ENCODE measurements at places on chromosomes 1 and 21.
A peak's percentile ranks its signal among the peaks of the same experiment; 100 is the strongest.

GRCh38 chr1:30159015-30159414, 564.4 kb downstream of the MATN1 start:
- no peak for DNase-seq

DNA sequence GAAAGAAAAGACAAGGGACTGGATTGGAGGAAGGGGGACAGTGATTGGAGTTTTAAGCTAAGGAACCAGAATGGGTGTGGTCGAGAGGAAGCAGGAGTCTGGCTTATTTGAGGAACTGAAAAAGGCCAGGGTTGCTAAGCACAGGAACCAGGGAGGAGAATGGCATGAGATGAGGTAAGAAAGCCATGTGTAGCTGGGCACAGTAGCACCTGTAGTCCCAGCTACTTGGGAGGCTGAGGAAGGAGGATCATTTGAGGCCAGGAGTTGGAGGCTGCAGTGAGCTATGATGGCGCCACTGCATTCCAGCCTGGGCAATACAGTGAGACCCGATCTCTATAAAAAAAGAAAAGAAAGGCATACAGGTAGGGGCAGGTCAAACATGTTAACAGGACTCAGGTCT, 8.1 kb upstream of the KHDRBS1 start:
- DNase-seq, result no peak

DNA sequence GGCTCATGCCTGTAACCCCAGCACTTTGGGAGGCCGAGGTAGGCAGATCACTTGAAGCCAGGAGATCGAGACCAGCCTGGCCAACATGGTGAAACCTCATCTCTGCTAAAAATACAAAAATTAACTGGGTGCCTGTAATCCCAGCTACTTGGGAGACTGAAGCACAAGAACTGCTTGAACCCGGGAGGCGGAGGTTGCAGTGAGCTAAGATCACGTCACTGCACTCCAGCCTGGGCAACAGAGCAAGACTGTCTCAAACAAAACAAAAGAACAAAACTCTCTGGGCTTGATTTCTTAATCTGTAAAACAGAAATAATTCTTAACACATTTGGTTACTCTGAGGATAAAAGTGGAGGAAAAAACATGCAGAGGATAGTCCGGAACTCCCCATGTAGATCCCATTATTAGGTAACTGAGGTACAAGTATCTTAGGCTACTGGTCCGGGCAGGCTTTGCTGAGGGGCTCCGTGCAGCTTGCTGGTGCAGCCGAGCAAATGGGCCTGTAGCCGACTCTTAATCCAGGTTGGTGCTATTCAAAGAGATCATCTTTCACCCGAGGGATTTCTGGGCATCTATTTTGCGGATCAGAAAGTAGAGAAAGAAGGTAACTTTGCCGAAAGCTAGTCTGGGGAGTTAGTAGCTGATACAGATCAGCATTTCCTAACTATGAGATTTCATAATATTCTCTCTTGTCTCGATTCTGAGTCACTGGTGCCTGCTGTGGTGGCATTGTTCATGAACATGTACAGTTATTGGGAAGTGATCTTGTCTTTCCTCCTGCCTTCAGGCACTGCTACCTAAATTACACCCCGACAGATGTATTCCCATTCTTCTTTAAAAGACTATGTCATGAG, 56.8 kb downstream of the NFIA start:
- no peak for DNase-seq

DNA sequence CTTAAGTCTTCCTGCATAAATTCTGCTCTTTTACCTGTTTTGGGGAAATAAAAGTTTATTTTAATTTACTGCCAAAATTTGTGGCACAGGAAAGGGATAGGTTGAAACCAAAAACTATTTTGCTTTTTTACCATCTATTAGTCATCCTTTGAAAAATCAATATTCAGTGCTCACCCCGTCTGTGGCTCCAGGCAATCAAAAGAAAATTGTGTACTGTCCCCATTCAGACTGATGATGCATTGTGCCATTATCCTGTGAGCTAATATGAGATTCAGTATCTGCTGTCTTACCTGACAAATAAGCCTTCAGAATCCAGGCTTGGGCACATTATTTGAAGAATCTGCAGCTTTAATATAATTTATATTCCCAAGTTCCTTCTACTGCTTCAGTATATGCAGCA, 650.7 kb downstream of the KIF26B start:
- DNase-seq, result no peak

- DNase-seq, result no peak
Observed at GRCh38 chr1:24963943-24964693, 34.0 kb upstream of the RUNX3 start.

DNA sequence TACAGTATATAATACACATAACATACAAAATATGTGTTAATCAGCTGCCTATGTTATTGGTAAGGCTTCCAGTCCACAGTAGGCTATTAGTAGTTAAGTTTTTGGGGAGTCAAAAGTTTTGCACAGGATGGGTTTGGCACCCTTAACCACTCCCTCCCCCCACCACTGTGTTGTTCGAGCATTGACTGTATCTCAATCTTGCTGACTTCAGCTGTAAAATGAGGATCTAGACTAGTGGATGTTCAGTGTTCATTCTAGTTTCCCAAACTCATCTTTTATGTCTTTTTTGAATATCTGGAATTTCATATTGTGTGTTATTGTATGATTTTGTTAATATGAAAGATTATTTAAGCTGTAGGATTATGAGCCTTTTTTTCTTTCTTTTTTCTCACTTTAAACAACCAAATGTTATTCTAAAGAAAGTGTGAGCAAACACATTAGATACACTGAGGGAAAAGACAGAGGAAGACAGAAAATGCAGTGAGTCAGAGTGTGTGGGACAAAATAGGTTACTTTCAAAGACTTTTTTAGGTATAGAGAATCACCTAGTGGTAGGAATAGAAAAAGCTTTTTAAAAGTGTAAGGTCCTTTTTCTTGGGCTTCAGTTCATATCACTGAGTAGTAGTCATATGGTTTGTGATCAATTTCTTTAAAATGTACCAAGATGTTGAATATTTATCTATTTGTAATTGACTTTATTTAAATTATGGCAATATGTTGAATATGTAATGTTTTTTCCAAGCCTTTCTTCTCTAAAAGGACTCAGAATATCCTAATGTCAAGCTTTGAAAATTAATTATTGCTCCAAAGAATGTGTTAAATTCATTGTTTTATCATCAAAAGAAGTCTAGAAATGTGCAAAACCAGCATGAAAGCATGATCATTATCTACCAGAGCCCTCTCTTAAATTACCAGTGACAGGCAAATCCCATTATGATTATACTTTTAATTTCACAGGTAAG, 17.9 kb upstream of the CENPF start:
- DNase-seq, result peak; percentile 83

GRCh38 chr1:2233997-2234761, 6.1 kb downstream of the SKI start:
- peak; percentile 18 for DNase-seq

GRCh38 chr1:5637171-5637570, 355.1 kb downstream of the NPHP4 start:
- peak; percentile 25 for DNase-seq

- peak; percentile 58 for DNase-seq
Observed at GRCh38 chr1:153805042-153805745, 30.0 kb downstream of the SLC27A3 start.

DNA sequence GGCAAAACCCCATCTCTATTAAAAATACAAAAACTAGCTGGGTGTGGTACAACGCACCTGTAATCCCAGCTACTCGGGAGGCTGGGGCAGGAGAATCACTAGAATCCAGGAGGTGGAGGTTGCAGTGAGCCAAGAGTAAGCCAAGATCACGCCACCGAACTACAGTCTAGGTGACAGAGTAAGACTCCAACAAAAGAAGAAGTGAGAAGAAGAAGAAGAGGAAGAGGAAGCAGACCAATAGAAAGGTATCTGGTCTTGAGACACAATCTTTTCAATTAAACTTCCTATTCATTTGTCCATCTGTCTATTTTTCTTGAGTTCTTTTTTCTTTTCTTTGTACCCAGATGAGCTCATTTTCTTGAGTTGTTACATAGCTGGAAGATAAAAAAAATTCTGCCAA, 55.7 kb upstream of the ACADM start:
- DNase-seq, result no peak

DNA sequence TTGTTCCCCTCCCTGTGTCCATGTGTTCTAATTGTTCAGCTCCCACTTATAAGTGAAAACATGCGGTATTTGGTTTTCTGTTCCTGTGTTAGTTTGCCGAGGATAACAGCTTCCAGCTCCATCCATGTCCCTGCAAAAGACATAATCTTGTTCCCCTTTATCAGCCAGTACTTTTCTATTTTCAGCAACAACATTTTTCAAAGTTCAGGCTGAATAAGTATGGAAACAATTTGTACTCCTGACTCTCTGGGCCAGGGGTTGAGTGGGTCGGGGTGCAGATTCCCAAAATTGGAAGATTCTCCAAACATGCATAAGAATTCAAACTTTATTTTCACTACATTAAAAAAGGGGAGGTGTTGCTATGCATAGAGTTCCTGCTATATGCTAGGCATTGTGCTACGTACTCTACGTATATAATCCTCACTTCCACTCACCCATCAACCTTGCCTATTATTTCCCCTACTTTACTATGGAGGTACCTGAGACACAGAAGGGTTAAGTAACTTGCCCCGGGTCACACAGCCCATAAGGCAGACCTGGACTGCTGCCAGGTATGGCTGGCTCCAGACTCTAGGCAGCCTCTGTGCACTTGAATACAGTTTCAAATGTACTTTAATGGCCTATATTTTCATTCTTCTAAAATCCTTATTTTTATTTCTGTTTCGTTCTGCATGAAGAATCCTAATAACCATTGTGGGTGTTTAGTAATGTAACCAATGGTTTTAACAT, 117.1 kb upstream of the C8B start:
- no peak for DNase-seq

- no peak for DNase-seq
Observed at GRCh38 chr1:180928331-180929230, 15.9 kb downstream of the KIAA1614 start.

DNA sequence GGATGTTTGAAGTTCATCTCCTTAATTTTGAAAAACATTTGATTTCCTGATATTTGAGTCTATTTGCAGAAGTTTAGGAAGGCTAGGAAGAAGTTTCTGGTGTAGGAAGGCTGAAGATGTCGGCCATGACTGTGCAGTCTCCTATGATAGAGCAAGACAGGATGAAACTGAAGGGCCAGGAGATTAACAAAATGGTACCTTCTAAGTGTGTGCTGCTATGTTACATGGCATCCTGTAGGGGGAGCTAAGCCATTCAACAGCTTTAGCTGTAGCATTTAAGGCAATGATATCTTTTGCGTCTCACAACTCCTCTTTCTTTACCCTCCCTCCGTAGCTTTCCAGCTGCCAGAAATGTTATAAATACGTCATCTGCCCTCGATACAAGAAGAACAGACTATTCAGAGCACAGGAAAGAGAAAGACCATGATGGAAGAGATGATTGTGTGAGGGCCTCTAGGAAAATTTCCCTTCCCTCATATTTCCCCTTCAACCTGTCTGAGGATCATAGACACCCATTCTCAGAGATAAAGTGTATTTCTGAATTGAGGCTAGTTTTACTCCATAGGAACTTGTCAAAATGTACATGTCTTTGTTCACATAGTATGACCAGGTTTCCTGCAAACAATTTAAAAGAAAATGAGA, 61.1 kb downstream of the XCL1 start:
- peak; percentile 30 for DNase-seq

DNA sequence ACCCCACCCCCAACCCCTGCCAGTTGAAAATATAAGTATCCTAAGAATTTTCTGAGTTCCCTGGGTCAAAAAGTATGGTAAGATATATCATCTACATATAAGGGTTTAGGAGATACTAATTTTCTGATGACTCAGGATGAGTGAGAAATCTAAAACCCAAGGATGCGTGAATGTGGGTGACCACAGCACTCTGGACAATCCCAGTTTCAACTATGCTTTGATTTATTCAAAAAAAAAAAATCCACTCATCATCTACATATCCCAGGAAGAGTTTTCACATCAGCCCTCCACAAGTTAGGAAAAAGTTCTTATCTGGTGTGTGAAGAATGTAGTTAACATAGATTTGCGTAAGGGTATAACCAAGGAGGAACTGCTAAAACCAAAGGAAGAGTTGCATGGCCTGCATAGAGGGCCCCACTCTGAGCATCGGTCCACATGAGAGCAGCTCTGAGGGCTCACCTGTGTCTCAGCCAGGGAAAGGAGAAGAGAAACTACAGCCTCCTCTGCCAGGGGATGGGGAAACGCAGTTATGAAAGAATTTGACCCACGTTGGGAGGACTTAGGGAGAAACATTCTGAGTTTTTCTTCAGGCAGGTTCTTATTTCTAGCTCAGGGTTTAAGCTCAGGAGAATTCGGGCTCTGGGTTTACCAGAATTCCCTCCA, 18.8 kb downstream of the LAMB3 start:
- DNase-seq, result no peak

DNA sequence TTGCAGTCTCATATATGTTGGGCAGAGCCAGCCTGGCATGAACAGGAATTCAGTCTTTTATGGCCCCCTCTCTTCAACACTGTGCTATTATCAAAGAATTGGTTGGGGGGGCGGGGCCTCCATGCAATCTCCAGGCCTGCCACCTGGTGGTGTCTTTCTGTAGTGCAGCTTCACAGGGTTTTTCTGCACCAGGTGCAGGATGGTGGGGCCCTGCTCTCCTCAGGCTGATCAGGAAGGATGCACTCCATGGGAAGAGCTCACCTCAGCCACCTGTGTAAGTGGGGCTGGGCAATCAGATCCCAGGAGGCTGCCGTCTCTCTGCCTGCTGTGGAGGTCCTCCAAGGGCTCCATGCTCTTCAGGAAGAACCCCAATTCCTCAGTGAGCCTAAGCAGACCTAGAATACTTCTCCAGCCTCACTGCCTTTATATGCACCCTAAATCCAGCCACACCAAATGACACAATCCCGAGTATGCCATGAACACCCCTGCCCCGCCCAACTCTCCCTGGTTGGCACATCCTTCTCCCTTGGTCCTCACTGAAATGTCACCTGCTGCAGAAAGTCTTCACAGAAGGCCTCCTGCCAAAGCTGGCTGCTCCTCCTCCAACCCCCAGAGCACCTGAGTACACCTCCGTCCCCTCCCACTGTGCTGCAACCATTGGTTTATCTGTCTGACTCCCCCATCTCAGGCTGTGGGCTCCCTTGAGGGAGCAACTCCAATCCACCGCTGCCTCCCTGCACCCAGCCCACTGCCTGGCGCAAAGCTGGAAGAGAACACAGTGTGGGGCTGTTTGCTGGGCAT, 16.5 kb downstream of the STK40 start:
- peak; percentile 73 for DNase-seq

- DNase-seq, result no peak
Observed at GRCh38 chr1:147079400-147080005, 92.8 kb downstream of the PRKAB2 start.

DNA sequence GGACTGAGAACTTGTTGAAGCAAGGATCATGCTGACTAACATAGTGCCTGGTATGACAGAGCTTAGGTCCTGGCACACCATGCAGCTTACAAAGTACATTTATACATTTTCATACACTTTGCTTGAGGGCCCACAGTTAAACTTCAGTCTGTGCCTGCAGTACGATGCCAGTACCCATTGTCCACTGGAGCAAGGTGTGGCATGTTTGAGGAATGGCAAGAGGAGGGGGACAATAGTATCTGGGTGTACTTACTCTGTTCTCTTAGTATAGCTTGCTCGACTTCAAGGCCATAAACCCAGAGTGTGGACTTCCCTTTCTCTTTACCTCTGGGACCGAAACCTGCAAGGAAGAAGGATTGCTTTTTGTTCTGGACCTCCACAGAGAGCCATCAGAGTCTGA, 6.8 kb upstream of the YBX1 start:
- no peak for DNase-seq

- DNase-seq, result peak; percentile 26
Observed at GRCh38 chr1:99728494-99729235, 37.8 kb downstream of the FRRS1 start.
